ENCODE measurements at places on chromosomes 12 and 14. TPM values are rescaled to one million over a fixed set of nuclear protein-coding genes. Genes with fewer than 3 reads are reported as not detected.

DNA sequence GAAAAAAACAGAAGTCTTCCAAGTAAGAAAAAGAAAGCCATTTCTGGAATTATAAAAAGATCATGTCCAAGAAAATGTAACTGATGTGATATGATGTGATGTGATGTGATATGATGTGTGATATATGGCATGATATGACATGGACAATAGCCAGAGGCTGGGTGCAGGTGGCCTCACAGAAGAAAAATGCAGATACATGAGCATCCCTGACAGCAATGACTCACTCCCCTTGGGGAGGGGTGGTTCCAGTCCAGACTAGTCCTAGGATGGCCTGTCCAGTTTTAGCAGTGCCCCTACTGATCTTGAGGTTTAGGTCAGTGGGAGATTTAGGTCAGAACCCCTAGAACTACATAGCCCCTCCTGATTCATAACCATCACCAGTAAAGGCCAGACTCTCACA lies 3.5 kb upstream of the RHOJ start:
- DNase-seq: no peak

DCP1B gene
- total RNA-seq: 12.4 TPM

CPNE6 gene
- total RNA-seq: 0.09 TPM

- no peak for DNase-seq
Measured at GRCh38 chr12:52693261-52693660, 10.1 kb downstream of the KRT77 start.

DNA sequence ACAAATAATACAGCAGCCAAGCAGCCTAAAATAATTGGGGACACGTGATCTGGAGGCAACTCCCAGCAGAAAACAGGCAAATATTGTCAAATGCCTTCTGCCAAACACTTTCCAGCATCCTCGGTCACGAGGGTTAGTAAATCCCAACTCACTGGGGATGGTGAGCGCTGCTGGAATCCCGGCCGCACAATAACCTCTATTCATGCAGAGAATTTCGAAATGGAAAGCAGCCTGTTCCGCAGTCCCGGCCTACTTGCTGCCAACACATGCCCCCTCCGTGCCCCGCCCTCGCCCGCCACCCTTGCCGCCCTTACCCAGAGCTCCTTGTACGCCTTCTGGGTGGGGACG lies 62.2 kb downstream of the RFX4 start:
- no peak for DNase-seq

- DNase-seq: no peak
Measured at GRCh38 chr12:32444895-32445294, 45.5 kb downstream of the FGD4 start.

DNA sequence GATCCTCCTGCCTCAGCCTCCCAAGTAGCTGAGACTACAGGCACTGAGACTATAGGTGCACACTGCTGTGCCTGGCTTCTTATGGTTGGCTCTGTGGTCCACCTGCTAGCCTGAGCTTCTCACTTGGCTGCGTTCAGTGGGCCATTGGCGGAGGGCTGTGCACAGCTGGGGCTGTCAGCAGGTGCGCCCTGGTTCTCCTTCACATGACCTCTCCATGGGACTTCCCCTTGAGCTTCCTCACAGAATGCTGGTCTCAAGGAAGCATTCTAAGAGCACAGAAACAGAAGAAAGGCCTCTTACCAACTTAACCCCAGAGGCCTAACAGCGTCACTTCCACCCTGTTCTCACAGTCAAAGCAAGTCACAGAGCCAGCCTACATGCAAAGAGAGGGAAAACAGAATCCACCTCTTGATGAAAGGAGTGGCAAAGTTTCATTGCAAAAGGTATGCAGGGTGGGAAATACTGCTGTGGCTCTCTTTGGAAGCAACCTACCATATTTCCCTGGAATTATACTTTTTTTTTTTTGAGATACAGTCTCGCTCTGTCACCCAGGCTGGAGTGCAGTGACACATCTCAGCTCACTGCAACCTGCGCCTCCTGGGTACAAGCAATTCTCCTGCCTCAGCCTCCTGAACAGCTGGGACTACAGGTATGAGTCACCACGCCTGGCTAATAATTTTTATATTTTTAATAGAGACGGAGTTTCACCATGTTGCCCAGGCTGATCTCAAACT lies 9.3 kb downstream of the RILPL2 start:
- peak; percentile 67 for DNase-seq

DNA sequence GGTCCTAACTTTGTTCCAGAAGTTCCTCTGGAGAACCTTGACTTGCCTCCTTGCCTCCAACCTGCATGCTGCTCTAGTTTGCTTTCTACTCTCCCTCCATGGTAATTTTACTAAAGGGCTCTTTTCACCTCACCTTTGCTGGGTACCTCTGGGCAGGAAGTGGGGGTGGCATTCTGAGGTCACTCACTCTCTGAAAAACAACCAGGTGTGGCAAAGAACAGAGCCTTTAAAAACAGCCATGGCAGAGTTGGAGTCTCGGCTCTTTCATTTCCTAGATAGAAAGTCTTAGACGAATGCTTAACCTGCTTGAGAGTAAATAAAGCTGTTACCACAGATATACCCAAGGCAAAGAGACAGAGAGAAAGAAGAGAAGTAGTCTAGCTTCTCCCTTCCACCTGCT lies 827.9 kb downstream of the BCL11B start:
- no peak for DNase-seq

GRCh38 chr12:110917961-110918360 lies 2.4 kb downstream of the MYL2 start:
- no peak for DNase-seq

- no peak for DNase-seq
Measured at GRCh38 chr14:69755296-69755695, 11.6 kb upstream of the SRSF5 start.

DNA sequence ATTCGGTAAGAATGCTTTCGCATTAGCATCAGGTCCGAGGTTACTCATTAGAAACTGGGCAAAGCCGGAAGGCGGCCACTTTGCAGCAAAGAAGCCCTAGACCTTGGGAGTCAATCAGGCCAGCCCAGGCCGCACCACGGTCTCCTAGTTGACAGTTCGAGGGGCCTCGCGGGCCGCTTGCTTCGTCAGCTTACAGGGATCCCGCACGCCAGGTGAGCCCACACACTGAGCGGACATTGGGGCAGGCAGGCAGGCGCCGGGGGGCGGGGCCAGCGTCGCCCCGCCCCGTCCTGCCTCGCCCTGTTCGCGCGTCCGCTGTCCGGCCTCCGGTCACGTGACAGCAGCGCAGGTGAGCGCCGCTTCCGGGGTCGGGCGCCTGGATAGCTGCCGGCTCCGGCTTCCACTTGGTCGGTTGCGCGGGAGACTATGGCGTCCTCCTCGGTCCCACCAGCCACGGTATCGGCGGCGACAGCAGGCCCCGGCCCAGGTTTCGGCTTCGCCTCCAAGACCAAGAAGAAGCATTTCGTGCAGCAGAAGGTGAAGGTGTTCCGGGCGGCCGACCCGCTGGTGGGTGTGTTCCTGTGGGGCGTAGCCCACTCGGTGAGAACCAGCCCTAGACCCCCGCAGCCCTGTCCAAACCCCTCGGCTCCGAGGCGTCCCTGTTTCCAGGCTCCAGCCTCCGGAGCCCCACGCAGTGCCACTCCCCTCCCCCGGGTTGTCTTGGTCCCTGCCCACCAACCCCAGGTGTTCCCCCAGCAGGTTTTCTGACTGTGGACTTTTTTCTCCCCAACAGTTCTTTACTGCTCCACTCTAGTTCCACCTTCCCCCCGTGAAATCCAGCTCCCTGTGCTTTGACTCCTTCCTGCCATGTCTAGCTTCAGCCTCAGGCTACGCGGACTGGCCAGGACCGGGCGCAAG lies at the start of gene PIP4K2C:
Gene PIP4K2C (plus strand): TSS at position 329 of the 918 bp plus-strand sequence. CDS start 98 bp downstream, at position 427.
- DNase-seq: peak; percentile 79

DNA sequence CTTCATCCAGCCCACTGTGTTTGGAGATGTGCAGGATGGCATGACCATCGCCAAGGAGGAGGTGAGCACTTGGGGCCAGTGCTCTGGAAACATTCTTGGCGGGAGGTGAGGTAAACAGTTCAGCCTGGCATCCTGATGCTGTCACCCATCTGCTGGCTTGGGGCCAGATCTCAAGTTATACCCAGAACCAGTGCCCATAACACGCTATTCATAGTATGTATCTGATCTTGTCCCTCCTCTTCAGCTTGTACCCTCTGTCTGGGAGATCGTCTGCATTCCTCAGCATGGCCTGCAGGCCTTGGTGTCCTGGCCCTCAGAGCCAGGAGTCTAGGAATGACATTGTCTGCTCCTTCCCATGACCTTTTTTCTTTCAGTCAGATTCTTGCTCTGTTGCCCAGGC lies 31.4 kb downstream of the ALDH2 start:
- no peak for DNase-seq

DNA sequence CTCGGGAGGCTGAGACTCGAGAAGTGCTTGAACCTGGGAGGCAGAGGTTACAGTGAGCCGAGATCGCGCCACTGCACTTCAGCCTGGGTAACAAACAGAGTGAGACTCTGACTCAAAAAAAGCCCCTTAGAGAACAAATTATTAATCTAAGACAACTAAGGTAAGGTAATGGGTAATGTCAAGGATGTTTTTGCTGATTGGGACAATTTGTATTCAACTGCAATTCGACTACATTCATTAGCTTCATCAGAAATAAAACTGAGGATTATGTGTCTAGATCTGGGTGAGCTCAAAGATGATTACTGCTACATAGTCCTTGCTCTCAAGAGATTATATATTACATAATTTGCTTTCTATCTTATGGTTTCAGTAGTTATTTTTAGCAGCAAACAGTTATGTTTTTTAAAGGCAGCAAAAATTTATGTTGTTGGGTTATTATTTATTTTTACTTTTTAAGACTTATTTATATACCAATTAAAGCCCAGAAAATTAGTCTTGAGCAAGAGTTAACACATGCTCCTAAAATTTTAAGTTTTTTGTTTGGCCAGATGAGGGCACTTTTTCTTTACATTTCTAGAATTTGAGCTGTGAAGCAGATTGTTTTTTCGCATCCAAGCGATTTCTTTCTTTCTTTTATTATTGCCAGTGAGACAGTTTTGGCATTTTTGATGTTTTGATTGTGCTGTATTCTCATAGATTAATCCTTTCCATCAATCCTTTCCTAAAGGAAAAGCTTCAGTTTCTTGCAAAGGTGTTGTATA lies 52.3 kb downstream of the PLEKHA5 start:
- DNase-seq: no peak

IL26 gene
- total RNA-seq: not detected

DNA sequence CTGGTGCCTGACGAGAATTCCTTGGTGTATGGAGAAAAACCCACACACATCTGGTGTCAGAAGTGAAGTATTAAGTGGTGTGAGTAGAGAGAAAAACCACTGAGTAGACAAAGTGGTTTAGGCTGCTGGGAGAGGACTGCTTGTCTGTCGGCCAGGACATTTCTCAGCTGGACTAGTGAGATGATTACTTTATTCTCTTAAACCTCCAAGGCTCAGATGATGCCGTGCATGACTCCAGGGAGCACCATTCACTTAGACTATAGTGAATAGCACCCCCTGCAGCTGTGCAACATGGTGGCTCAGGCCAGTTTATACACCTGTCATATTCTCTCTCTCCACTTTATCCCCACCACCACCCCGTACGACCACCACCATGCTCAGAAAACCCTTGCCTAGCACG lies 28.5 kb upstream of the NFYB start:
- no peak for DNase-seq

DNA sequence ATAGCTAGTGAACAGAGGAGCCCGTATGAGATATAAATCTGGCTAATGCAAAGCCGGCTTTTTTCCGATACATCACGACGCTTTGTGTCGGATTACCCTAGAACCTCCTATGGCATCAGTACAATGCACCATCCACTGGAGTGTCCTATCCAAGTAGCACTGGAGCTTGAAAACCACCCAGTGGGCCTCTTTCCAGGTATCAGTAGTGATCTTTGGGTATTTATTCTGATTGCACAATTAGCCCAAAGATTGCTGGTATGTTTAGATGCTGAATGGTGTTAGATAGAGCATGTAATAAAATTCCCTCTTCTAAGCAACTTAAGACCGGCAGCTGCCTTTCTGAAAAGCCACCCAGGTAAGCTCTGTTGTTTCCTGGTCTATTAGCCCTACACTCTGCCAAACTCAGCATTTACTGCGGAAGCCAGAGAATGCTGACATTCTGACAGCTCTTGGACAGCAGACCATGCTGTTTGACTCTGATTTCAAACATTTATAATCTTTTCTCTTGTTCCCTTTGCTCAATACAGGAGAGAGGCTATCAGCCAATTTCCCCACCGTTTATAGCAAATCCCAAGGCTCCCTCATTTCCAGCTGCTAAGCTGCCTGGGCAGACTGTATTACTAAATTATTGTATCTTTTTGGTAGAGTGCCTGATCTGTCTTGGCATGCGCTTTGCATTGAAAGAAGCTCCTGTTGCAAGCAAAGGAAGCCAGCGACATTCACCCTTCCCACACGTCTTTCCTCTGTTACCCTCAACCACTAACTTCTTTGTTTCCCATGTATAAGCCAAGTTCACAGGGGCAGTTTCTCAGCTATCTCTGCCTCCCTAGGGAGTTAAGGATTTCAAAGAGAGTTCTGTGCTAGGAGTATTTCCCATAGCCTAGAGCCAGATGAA lies 388.3 kb upstream of the GARIN6 start:
- DNase-seq: no peak

GRCh38 chr12:128661226-128661569 lies 162.6 kb downstream of the SLC15A4 start:
- DNase-seq: no peak

DNA sequence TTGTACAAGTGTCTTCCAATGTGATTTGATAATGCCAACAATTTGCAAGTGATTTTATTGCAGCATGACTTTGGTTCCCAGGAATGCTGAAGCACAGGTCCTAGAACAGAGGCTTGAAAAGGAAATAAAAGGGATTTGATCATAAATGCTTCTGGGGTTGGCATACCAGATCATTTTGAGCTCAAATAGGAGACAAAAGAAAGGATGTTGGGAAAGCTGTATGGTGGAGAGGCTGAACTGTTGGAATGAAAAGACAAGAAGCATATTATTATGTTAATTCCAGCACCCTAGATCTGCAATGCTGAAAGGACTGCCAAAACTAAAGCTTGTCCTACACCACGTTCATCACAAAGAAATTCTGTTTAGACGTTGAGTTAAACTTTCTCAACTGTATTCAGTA lies 143.1 kb downstream of the BICD1 start:
- DNase-seq: no peak

- no peak for DNase-seq
Measured at GRCh38 chr14:83170165-83170564, 1636.5 kb upstream of the SEL1L start.

LIN52 gene
- total RNA-seq: 7.6 TPM

- no peak for DNase-seq
Measured at GRCh38 chr12:83388551-83388950, 701.8 kb downstream of the TMTC2 start.

ISM2 gene
- total RNA-seq: not detected

DNA sequence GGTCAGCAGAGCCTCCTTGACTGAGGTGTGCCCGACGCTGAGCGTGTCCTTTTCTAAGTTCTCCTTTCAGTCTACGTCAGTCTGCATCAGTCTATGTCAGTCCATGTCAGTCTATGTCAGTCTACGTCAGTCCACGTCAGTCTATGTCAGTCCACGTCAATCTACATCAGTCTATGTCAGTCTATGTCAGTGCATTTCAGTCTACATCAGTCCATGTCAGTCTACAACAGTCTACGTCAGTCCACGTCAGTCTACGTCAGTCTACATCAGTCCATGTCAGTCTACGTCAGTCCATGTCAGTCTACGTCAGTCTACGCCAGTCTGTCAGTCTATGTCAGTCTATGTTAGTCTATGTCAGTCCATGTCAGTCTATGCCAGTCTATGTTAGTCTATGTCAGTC lies 15.9 kb downstream of the EIF5 start:
- no peak for DNase-seq

GRCh38 chr12:29617407-29617803 lies 119.9 kb upstream of the OVCH1 start:
- no peak for DNase-seq

- peak; percentile 36 for DNase-seq
Measured at GRCh38 chr12:65556676-65557437, 267.4 kb upstream of the HMGA2 start.

- no peak for DNase-seq
Measured at GRCh38 chr12:60666895-60667294, 1071.1 kb downstream of the SLC16A7 start.

ARHGDIB gene
- total RNA-seq: 738 TPM

Data from activated B cell treated with CpG ODN at 0.5 μM for 24 hours (primary cell).